Glutamatergic neuron (in vitro differentiated cells): ENCODE measurements at places on chromosomes 6 and 20.

DNA sequence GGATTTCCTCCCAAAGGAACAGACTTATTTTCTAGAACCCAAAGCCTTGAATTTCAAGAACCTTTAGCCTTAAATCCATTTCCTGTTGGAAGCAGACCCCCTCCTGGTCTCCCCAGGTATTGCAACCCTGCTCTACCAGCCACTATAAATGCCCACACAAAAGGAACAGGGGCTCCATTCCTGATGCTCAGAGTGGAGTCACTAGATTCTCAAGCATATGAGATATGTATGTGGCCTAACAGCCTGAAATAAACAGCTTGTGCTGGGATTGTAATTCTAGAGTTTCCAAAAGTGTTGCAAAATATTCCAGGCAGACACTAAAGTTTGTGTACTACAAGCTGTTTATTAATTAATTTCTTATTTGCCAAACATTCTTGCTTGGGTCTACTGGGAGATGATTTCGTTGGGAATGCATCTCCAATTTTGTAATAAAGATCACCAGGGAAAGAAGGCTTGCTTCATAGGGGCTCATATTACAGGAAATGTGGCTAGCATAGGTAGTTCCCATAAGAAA lies 44.8 kb downstream of the RIPOR3 start:
- no peak for DNase-seq

- no peak for DNase-seq
These were observed 140.6 kb upstream of the SLC22A16 start for GRCh38 chr6:110617057-110617456.

DNA sequence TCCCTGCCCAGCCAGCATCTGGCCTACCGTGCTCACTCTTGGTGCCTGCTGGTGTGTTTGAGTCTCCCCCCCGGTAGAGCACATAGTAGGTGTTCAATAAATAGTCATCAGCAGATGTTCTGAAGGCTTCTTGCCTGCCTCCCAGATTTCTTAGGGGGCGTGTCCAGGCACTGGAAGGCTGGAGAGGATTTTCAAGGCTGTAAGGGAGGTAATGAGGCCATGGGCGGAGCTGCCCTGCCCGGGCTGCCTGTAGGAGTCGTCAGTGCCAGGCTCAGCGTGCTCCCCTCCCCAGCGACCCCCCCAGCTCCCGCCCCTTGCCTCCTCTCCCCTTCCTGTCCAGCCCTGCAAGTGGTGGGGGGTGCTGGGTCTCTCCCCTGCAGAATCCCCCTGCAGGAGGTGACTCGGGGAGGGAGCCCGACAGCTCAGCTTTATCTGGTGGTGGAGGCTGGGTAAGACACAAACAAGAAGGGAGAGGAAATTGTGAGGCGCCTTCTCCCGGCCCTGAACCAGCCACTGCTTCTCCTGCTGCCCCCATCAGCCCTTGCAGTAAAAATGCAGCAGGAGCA lies 55.9 kb downstream of the BCAS4 start:
- no peak for DNase-seq

DNA sequence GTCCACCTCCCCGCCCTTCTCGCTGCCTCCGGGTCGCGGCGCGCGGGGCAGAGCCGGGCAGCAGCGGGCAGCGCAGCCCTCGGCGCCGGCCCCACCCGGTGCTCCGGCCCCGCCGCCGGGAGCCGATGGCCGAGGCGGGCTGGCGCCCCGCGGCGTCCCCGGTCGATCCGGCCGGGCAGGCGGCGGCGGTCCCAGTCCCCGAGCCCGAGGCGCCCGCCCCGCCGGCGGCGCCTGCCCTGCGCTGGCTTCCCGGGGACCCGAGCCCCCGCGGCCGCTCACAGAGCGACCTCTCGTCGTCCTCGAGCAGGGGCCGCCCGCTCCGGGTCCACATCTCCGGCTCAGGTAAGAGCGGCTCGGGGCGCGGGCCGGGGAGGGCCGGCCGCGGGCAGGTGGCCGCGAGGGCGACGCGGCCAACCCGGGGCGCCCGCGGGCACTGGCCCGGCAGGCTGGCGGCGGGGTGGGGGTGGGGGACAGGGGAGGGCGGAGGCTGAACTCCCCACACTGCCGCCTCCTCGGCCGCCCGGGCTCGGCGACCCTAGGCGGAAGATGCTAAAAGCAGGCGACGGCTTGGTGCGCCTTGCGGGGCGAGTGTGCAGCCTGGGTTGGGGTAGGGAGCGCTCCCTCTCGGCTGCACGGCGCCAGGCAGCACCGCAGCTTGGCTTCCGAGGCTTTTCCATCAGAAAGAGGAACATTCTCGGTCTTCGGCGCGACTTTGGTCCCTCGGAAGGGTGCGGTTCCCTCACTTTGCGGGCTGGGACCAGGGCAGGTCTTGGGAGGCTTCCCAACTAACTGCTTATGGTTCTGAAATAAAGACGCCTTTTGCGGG lies 25.6 kb upstream of the FUCA2 start:
- DNase-seq: peak; percentile 76

- DNase-seq: no peak
These were observed 121.3 kb downstream of the KIF16B start for GRCh38 chr20:16451982-16452381.
